Kidney glomerular epithelial cell (primary cell): ENCODE measurements at places on chromosomes 11 and 22.

DNA sequence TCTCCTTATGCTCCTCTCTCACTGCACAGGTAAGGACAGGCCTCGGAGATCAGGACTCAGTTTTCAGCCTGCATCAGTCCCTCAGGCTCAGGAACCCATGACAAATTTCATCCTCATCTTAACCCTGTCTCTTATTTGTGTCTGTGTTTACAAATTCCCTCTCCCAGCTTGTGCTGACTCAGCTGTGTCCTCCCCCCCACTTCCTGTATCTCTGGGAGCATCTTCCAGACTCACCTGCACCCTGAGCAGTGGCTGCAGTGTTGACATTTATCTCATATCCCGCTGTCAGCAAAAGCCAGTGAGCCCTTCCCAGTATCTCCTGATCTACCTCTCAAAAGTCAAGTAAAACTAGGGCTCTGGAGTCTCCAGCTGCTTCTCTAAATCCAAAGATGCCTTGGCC is 65.6 kb upstream of the VPREB1 start:
- DNase-seq, result no peak

DNA sequence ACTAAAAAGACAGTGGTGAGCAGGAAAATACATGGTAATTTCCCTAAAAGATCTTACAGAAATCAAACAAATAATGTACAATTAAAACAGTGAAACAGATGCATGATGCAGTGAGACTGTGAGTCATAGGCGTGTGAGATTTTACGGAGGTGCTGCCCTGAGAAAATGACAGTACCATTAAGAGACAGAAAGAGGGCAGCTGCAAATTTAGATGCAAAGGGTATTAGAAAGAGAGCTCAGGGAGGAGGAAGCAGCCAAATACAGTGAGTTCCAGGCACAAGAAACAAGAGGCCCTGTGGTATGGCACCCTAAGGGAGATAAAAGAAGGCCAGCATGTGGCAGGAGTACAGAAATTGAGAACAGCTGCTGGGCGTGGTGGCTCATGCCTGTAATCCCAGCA is 88.5 kb upstream of the FIBIN start:
- no peak for DNase-seq

- no peak for DNase-seq
Observed at GRCh38 chr11:119424276-119424675, 1.3 kb upstream of the THY1 start.

DNA sequence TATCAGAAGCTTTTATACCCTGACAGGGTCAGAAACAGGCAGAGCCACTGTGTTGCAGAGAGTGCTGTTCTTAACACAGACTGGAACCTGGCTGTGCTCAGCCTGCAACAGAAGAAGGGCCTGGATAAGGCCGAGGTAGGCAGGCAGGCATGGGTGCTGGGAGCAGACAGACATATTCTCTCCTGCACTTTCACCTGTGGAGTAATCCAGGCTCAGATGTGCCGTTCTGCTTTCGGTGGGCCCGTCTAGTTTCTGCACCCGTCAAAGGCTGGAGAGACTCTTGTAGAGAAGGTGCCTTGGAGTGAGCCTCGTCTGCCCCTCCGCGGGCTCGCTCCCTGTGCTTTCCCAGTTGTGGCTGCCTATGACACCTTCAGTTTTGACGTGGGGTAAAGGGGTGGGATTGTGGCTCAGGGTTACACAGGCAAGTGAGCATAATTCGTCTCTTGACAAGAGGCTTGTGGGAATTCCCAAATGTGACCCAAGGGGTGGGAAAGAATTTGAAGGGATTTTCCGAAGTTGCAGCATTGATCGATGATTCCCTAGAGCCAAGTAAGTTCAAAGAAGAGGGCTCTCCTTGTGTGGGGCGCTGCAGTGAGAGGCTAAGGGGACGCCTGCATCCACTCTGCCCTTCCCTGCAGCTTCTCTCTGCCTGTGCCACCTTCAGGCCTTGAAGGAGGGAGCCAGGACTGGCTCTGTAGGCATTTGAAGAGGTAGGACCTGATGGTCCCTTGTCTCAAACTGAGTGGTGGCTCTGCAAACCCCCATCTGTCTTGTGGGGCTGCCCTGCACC is 16.2 kb upstream of the ST3GAL4 start:
- no peak for DNase-seq
